ENCODE measurements at places on chromosomes 2 and 18.
A peak's percentile ranks its signal among the peaks of the same experiment; 100 is the strongest.

GRCh38 chr2:107001062-107001461 lies 115.1 kb upstream of the ST6GAL2 start:
- DNase-seq, result no peak

DNA sequence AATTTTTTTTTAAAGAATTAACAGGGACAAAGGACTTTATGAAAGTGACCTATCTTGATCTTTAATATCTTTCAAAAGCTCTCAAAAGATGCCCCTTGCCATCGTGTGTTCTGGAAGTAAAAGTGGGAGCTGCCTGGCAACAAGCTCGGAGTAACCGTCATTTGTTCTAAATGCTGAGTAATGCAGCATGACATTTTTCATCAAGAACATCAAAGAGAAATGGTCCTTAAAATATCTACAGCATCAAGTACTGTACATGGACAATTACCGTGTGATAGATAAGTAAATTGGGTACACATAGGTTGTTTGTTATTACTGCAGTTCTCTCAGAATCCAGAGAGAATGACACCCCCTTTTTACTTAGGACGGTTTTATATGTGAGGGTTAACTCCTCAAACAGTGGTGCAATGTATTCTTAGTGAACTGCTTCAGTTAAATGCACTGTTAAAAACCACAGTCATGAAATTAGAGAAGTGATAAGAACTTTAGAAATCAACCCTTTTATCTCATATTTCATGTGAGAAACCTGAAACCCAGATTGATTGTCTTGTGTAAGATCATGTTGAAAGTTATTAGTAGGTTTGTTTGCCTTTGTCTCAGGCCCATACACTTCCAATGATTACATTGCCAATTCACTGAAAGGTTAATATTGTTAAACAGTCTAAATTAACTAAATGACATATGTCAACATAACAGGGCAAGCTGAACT lies 90.6 kb upstream of the HNMT start:
- DNase-seq, result no peak

GRCh38 chr2:110732422-110733413 lies at the start of gene ACOXL:
ACOXL (plus strand) TSS chr2:110732573; CDS start chr2:110768390, 35,817 bp downstream.
- no peak for DNase-seq

DNA sequence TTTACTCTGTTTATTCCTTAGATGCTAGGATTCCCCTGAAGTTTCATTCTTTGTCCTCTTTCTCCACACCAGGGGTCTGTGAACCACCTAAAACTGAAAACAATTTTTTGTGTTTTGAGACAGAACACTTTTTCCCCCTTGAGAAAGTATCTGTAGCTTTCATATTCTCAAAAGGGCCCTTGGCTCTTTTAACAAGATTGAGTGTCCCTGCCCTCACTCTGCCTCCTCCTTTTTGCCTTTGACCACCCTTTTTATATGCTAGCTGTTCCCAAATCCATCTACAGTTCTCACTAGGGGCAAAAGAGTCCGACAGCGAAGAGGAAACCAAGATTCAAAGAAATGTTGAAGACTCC lies 883 bp upstream of the EHBP1 start:
- no peak for DNase-seq

GRCh38 chr2:119519057-119519408 lies 5.2 kb downstream of the SCTR start:
- no peak for DNase-seq

- peak; percentile 84 for DNase-seq
Observed at GRCh38 chr2:170816504-170817092, at the start of gene GAD1. GAD1 (plus strand) TSS chr2:170816887; CDS start chr2:170818592, 1,705 bp downstream.

DNA sequence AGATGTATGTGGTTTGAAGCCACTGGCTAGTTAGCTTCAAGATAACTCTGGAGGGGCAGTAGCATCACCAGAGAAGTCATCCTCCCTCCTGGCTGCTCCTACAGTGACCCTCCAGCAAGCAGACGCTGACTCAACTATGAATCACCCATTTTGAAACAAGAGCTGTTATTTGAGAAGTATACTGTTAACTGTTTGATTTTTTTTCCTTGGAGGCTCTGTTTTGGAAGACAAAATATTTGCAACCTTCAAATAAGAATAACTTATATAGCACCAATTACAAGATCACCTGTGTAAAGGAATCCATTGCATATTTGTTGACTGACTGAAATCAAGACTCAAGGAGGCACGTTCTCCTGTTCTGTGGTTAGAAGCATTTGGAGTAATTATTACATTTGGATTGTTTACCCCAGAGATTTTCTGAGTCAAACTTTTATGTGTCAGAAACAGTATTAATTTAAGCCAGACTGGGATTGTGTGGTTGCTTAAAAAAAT lies 313.8 kb downstream of the MTX2 start:
- DNase-seq, result no peak

- no peak for DNase-seq
Observed at GRCh38 chr2:152050915-152051314, 47.9 kb downstream of the CACNB4 start.

DNA sequence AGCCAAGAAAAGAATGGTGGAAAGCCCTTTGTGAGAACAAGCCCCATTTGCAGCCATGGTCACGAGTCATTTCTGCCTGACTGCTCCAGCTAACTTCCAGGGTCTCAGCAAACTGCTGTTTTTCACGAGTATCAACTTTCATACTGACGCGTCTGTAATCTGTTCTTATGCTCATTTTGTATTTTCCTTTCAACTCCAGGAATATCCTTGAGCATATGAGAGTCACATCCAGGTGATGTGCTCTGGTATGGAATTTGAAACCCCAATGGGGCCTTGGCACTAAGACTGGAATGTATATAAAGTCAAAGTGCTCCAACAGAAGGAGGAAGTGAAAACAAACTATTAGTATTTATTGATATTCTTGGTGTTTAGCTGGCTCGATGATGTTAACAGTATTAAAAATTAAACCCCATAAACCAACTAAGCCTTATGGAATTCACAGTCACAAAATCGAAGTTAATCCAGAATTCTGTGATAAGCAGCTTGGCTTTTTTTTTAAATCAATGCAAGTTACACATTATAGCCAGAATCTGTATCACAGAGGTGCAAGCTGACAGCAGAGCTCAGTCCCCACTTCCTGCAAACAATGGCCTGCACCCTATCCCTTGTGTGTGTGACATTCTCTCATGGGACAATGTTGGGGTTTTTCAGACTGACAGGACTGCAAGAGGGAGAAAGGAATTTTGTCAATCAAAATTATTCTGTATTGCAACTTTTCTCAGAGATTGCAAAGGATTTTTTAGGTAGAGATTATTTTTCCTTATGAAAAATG lies 26.1 kb downstream of the SLC14A1 start:
- no peak for DNase-seq

DNA sequence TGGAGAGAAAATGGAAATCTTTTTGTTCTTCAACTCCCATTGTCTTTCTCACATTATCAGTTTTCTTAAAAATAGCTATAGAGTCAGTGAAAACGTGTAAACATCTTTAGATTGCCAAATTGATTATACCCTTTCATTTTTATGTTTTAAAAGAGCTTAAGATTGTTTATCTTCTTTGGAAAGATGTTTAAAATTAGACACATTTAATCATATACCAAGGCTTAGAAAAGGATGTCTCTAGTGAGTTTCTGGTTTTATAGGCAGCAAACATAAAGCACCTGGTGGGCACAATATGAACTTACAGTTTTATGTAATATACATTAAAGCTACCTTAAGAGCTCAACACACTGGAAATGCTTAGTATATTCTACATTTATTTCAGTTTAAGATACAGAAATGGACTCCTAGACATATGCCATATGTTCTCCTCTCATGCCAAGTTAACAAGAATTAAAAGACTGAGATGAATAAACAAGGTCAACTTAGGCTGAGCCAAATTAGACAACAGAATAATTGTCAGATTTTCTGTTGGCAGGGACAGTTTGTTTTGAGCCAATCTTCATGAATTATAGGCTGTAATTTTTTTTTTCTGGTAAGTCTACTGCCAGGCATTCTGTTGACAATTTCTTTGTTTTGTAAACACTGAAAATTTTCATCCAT lies 112.7 kb downstream of the OTX1 start:
- no peak for DNase-seq

DNA sequence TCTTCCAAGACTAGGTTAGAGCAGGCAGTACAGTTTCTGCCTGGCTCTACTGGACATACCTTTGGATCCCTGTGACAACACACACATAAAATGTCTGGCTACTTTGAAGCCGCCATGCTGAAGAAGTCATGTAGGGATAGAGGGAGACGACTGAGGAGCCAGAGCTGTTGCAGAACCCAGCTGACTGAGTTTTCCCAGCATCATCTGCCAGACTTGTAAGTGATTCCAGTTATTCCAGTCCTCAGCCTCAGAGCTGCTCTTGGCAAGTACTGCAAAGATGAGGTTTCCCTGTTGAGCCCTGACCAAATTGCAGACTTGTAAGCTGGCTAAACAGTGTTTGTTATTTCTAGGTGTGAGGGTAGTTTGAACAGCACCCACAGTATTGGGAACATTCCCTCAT lies 31.5 kb upstream of the TSPYL6 start:
- DNase-seq, result no peak

- peak; percentile 28 for DNase-seq
Observed at GRCh38 chr2:56449002-56449431, 265.2 kb downstream of the CCDC85A start.

DNA sequence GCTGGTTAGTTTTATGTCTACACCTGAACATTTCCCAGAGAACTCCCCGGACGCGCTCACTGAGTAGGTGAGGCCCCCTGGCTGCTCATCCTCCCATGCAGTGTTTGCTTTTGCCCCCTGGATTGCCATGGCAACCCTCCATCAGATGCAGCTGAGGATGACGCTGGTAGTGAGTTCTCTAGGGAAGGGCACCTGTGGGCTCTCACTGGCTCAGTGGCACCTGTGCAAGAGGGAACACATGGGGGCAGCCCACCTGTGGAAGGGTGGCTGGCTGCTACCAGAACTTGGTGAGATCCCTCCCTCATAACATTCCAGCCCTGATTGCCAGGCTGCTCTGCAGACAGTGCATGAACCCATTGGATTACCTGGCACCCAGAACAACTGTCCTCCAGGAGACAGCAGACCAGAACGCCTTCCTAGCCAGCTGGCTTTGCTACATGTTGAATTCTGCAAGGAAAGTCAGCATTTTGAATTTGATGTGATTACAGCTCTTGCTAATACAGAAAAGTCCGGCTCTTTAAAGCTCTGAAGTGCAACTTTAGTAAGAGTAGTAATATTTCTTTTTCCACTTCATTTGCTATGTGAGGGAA lies 21.7 kb downstream of the COA5 start:
- no peak for DNase-seq

Measured in head of caudate nucleus (tissue), 42 donors.